Skeletal muscle cell (primary cell): ENCODE measurements at places on chromosomes 2 and 18.

- peak; percentile 2 for DNase-seq
Observed at GRCh38 chr2:160816916-160817499, 323.4 kb upstream of the RBMS1 start.

GRCh38 chr2:105057005-105057404, 19.1 kb downstream of the MRPS9 start:
- DNase-seq: no peak

DNA sequence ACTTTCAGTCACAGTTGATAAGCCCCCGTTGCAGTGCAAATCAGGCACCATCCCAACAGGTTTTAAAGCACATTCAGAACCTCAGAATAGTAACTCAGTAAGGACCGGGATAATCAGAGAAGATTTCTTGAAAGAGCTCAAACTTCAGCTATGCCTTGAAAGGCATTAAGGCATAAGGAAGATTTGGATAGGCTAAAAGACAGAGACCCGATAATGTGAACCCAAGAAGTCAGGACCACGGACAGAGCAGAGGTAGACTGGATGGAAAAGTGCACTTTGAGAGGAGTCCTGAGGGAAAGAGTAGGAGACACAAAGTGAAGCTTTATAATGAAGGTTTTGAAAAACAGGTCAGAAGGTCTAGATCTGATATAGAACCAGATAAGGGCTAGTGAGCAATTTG, 36.9 kb upstream of the KLF7 start:
- no peak for DNase-seq

GRCh38 chr2:65541773-65542172, 109.4 kb upstream of the SPRED2 start:
- no peak for DNase-seq

DNA sequence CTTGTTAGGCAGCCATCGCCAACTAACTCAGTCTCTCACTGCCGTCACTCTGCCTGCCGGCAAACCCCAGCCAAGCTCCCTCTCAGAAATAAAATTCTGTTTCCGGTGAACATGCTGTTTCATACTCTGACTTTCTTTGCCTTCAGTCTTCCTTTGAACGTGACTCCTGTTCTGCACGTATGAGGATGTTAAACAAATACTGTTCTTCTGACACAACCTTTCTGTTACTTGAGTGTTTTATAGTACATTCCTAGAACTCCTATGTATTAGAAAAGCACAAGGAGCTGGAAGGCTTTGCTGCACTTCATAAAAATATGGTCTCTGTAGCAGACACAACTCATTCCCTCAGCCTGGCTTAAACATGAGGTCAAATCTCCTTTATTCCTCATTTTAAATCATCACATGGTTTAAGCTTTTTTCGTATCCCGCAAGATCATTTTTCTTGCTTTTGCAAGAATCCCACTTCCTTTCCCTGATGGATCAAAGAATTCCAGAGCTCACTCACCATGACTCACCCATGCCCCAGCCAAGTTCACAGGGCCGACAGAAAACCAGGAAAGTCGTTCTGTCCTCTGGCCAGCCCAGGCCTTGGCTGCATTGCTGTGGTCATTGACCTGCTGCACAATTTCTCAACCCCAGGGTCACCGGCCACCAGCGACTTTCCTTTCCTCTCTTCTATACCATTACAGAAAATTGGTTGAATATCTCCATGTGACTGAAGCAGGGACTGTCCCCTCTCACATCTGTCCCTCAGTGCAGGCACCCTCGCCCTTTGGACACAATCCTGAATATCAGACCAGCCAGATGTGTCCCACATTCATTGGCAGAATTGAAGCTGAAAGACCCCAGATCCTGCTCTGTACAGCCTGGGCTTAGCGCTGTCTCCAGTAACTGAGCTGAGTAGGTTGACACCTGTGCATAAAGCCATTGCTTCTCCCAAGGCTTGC, 183.1 kb upstream of the ARL4C start:
- DNase-seq: peak; percentile 89

DNA sequence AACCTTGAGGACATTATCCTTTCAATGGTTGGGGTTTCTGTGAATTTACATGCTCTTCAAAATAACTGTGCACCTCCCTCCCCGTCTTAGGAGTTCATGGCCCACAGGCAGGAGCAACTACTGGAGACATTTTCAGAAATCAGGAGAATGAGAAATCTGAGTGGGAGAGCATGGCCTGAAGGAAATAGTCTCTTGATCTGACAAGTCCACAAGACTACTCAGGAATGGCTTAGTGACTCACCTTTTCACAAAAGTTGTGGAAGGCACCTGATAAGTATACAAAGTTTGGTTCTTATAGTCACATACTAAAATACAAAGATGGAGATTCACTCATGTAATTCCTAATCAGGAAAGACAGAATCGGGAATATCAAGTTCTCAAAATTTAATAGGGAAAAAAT, 83.6 kb upstream of the NCKAP5 start:
- no peak for DNase-seq

- no peak for DNase-seq
Observed at GRCh38 chr2:107584577-107584976, 242.1 kb upstream of the RGPD4 start.

DNA sequence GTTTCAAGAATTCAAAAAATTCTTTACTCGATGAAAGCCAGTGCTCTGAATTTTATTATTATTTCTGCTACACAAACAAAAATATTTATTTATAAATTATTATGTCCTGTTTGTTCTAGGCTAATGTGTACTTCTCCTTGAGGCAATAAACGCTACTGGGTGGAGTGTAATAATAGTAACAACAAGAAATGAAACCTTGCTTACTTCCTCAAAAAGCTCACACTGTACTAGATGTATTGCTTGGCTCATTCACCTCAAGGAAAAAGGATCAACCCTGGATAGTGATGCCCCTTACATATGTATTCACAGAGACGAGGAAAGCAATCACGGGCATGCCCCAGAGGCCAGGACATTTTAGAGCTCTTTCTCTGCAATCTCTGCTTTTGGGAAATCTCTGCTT, 685.6 kb upstream of the NXPH2 start:
- no peak for DNase-seq

GRCh38 chr2:42926434-42927333, 134.3 kb upstream of the HAAO start:
- DNase-seq: no peak

DNA sequence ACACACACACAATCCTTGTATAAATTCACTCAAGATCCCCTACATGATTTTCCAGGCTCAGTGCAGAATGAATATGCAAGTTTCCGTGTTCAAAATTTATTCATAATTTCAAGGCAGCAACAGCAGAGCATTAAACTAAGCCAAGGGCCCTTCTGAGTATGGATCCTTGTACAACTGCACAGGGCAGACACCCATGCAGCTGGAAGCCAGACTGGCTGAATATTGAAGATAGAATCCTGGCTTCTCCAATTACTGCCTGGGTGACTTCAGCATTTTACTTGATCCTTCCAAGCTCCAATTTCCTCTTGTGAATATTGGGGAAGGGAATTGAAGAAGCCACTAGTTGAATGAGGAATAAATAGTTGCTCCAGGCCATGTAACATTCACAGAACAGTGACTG, 267.9 kb upstream of the REG3G start:
- no peak for DNase-seq

DNA sequence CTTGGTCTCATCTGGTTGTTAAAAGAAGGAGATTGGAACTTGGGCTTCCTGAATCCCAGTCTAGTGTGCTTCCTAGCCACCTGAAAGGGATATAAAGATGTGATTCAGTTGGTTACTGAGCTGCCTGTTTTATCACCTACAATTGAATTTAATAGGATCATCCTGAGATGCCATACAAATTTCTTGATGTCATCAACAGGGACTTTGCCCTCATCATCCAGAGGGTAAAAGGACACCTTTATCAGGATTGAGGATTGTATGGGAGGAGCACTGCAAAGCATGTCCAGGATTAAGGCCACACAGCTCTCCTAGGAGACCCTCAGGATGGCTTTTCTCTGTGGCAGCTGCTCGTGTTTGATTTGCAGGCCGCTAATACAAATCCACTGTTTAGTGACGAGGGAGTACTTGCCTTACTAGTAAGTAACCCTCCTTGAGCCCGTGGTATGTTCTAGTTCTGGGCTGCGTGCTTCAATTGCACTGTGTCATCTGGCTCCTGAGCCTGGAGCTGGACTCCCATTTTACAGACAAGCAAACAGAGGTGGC, 28.6 kb downstream of the SH3RF3 start:
- no peak for DNase-seq

GRCh38 chr18:14174706-14175085, 42.5 kb upstream of the ZNF519 start:
- DNase-seq: no peak

GRCh38 chr2:9772999-9773902, 70.0 kb upstream of the TAF1B start:
- no peak for DNase-seq

DNA sequence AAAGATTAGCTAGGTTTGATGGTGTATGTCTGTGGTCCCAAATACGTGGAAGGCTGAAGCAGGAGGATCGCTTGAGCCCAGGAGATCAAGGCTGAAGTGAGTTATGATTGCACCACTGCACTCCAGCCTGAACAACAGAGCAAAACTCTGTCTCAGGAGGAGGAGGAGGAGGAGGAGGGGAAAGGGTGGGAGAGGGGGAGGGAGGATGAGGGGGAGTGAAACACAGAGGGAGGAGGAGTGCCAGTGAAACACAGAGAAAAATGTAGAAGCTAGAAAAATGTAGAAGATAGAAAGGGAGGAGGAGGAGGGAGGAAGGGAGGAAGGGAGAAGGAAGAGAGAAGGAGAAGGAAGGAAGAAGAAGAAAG, 387.5 kb downstream of the MTX2 start:
- DNase-seq: no peak

DNA sequence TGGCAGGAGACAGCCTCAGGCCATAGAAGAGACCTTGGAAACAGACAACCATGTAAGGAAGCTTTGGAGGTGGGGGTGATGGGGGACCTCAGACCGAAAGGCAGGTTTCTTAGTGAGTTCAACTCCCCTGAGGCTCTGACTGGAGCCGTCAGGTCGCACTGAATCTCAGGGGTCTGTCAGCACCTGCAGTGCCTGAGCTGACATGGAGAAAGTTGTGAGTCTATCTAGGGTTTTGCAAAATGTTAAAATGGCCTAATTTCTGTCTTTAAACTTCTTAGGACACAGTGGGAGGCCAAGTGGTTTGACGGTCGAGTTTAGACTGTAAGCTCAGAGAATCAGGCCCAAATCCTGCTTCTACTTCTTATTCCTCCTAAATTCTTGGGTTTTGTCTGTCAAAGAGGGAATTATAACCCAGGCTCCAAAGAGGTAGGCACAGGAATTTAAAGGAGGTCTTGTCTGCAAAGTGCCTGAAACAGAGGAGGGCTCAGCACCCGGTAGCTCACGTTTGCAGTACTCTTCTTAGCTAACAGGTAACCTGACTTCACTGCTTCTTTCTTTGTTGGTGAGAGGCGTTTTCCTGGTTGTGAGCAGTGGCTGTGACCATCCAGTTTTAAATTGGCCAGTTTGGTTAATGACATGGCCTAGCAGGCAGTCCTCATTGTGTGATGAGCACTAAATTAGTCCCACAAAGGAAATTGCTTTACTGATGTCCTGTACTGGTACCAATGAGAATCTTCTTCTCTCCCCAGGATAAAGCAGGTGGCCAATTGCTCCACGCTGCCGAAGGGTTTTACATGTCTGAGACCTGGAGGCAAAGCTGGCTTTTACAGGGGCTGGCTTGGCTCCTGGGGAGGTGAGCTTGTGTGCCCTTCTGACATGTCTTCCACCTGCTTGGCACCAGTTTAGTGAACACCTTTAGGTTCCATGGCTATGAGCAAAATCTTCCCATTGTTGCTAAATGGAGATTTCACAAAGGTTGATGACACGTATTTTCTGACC, 95.7 kb downstream of the MYCN start:
- DNase-seq: no peak

DNA sequence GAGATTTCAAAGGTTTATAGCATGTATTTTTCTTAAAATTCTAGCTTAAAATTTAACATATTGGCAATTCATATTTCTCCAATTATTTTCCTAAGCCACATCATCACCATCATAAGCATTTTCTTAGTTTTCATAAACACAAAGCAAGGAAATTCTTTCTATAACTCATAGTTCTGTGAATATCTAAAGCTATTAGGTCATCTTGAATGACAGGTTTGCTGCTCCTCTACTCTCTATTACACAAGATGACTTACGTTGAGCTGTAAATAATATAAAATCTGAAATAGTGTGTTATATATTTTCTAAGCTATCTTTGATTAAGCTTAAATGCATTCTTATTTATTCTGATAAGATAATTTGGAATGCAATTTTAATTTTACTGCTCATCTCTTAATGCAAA, 984.6 kb upstream of the CNTNAP5 start:
- DNase-seq: no peak

DNA sequence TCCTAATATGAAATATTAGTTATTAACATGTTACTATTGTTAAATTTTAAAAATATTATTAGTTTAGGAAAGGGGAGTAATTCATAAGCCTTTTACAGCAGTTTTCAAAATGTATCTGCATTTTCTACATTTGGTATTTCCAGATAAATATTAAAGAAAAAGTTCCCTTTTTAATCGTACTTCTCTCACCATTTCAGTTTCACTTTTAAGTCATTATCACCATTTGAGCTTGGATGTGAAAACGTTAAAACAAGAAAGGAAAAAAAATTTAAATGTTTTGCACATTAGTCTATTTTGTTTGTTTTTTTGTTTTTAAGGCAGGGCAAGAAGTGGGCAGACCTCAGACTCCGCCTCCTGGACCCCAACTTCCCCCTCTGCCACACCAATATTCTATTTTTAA, 3.3 kb upstream of the SRSF7 start:
- DNase-seq: no peak

DNA sequence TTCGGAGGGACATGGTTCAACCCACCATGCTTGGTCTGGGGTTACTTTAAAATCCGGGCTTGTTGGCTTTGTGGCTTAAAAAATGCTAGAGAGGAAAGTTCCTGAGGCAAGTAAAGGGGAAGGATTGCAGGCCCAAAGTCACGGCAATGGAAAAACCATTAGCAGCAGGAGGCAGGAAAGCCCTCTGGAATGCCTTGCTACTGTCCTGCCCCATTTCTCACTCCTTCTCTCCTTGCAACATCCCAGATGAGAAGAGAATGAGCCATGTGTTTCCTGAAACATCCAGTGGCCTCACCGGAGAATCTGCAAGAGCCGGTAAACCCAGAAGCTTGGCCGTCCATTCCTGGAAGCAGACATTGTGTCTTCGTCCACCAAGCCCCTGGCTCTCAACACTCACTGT, 97.4 kb upstream of the LCLAT1 start:
- DNase-seq: no peak
